ENCODE measurements at places on chromosomes 7 and 10. TPM values are rescaled to one million over a fixed set of nuclear protein-coding genes. Genes with fewer than 3 reads are reported as not detected.

GRCh38 chr7:31825576-31825975 lies 138.6 kb downstream of the PPP1R17 start:
- H3K27ac ChIP-seq, result no peak overlapping the region
- H3K36me3 ChIP-seq, result no peaks in the 10 kb centered on the region
- H3K4me3 ChIP-seq, result no peak overlapping the region
- no peak for DNase-seq

GRCh38 chr10:91220194-91220953 lies at the start of gene PCGF5:
Gene PCGF5, plus strand, starts transcription at chr10:91220663. Its CDS starts 2,209 bp downstream, at chr10:91222872.
- H3K4me1 ChIP-seq, result peaks cover 48% of the 10 kb centered on the region
- peak within 1 kb of the TSS; percentile 85 for H3K27ac ChIP-seq
- H3K27me3 ChIP-seq, result no peaks in the 10 kb centered on the region
- H3K36me3 ChIP-seq, result no peaks in the 10 kb centered on the region
- peak; percentile 93 for DNase-seq
- peak within 1 kb of the TSS; percentile 25 for H3K4me3 ChIP-seq

DNA sequence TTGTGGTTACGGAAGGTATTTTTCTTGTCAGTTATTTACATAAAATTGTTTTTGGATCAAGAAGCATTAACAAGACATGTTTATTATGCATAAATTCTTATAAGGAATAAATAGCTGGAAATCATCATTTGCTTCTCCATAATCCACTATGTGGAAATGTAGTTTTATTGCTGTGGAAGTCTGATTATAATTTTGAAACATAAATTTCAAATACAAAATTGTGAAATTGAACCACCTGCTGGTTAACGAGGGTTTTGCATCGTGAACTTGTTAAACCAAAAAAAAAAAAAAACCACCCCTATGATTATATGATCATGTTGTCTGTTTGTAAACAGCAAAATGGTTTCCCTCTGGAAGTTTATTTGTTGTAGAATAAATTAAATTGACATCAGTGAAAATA lies 25.9 kb downstream of the ABRAXAS2 start:
- H3K36me3 ChIP-seq, result peaks cover 44% of the 10 kb centered on the region
- no peak overlapping the region for H3K27ac ChIP-seq
- peak; percentile 9 for DNase-seq
- no peaks in the 10 kb centered on the region for H3K27me3 ChIP-seq

DNA sequence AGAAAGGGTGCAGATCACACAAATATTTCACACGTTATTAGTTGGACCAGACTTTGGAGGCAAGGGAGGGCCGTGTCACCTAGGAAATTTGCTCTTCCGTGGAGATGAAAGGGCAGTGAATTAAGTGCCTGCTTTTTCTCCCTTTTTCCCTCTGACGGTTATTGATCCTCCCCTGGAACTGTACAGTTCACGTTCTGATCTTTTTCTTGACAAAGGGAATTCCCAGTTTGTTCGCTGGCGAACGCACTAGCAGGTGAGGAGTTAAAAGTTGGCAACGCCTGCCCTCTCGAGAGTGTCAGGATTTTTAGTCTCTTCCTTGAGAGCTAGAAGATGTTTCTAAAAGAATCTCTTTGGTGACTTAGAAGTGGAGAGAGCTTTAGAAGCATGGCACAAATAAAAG lies 111.5 kb downstream of the TCF7L2 start:
- H3K36me3 ChIP-seq, result no peaks in the 10 kb centered on the region
- H3K27me3 ChIP-seq, result no peaks in the 10 kb centered on the region
- no peak for DNase-seq
- H3K4me1 ChIP-seq, result peaks cover 7% of the 10 kb centered on the region
- no peak overlapping the region for H3K4me3 ChIP-seq

The NOLC1 gene
- total RNA-seq, result 71.6 TPM

- H3K36me3 ChIP-seq, result no peaks in the 10 kb centered on the region
- DNase-seq, result no peak
- no peak overlapping the region for H3K4me3 ChIP-seq
- no peaks in the 10 kb centered on the region for H3K27me3 ChIP-seq
- H3K27ac ChIP-seq, result no peak overlapping the region
- no peaks in the 10 kb centered on the region for H3K4me1 ChIP-seq
These were observed 2.9 kb downstream of the LRMDA start for GRCh38 chr10:75434291-75434690.

GRCh38 chr10:116158036-116158435 lies 115.0 kb downstream of the GFRA1 start:
- no peak overlapping the region for H3K27ac ChIP-seq
- no peak overlapping the region for H3K4me3 ChIP-seq
- no peaks in the 10 kb centered on the region for H3K4me1 ChIP-seq

GRCh38 chr7:65221683-65222082 lies 152.0 kb upstream of the ZNF92 start:
- H3K36me3 ChIP-seq, result no peaks in the 10 kb centered on the region
- DNase-seq, result no peak
- no peaks in the 10 kb centered on the region for H3K4me1 ChIP-seq
- no peaks in the 10 kb centered on the region for H3K27me3 ChIP-seq

- H3K4me1 ChIP-seq, result no peaks in the 10 kb centered on the region
- no peak overlapping the region for H3K27ac ChIP-seq
- no peaks in the 10 kb centered on the region for H3K27me3 ChIP-seq
These were observed 571.1 kb downstream of the IPMK start for GRCh38 chr10:57696641-57697040.

DNA sequence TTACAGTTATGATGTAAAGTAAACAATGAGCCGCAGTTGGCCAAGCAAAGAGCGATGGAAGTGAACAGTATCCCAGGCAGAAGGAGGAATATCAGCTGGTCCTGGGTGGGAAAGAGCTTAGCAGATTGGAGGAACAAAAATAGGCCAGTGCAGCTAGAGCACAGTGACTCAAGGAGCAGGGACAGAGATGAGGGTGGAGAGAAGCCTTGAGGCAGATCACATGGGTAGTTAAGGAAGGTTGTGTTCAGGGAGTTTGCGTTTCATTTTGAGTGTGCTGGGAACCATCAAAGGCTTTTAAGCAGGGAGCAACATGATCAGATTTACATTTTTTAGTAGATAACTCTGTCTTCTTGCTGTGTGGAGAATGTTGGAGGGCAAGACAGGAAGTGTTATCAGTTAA lies 113.6 kb downstream of the OAT start:
- no peak overlapping the region for H3K4me3 ChIP-seq
- DNase-seq, result no peak
- no peaks in the 10 kb centered on the region for H3K27me3 ChIP-seq
- no peak overlapping the region for H3K27ac ChIP-seq

- no peaks in the 10 kb centered on the region for H3K27me3 ChIP-seq
- DNase-seq, result no peak
- no peak overlapping the region for H3K4me3 ChIP-seq
- H3K27ac ChIP-seq, result no peak overlapping the region
These were observed 9.6 kb upstream of the NDUFB2 start for GRCh38 chr7:140686921-140687320.

The TRIM74 gene
- 6.0 TPM for total RNA-seq

DNA sequence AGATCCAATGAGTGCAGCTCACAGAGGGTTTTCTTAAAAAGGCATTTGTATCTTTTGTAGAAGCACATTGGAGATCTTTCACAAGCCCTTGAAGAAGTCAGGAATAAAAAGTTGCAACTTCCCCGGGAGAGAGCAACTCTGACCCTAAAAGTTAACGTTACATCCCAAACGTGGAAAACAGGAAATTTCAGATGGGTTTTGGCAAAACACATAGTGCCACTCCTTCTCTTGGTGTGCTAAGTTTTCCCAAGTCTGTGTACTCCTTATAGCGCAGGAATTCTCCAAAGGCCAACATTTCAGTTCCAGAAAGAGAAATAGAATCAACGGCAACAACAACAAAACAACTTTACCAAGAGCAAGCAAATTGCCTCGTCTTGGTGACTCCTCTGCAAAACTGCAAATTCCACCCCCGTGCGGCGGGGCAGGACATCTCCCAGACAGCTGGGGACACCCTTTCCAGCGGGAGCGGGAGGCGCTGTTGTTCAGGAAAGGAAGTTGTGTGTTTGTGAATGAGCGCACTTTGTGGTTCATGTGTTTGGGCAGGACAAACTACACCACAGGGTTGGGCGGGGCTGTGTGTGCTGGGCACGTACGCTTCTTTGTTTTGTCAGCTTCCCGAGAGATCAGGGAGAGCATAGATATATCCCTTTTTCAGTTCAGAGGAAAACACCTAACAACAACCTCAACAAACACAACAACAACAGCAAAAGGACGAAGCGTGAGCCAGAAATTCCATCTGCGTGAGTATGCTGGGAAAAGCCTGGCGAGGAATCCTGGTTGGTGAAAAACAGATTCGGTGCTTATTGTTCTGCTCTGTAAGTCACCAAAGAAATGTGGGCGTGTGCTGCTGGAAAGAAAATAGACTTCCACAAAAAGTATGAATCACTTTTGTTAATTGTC lies 294.7 kb upstream of the PITRM1 start:
- H3K36me3 ChIP-seq, result no peaks in the 10 kb centered on the region
- H3K4me3 ChIP-seq, result no peak overlapping the region
- no peak overlapping the region for H3K27ac ChIP-seq
- no peak for DNase-seq

The CALY gene
- 7.2 TPM for total RNA-seq

The FLNC gene
- not detected for total RNA-seq

The AKR1C4 gene
- total RNA-seq, result not detected

- no peak overlapping the region for H3K27ac ChIP-seq
- no peak for DNase-seq
- no peaks in the 10 kb centered on the region for H3K36me3 ChIP-seq
- no peak overlapping the region for H3K4me3 ChIP-seq
These were observed 215.1 kb upstream of the SORCS1 start for GRCh38 chr10:107379601-107380000.

GRCh38 chr7:127683776-127684681 lies 32.0 kb downstream of the SND1 start:
- no peak for DNase-seq
- H3K36me3 ChIP-seq, result no peaks in the 10 kb centered on the region
- no peak overlapping the region for H3K27ac ChIP-seq
- no peak overlapping the region for H3K4me3 ChIP-seq

GRCh38 chr10:21518149-21518640 lies 7.3 kb downstream of the SKIDA1 start:
- peaks cover 37% of the 10 kb centered on the region for H3K4me1 ChIP-seq
- no peaks in the 10 kb centered on the region for H3K36me3 ChIP-seq
- no peak for DNase-seq
- H3K27me3 ChIP-seq, result peaks cover 59% of the 10 kb centered on the region

DNA sequence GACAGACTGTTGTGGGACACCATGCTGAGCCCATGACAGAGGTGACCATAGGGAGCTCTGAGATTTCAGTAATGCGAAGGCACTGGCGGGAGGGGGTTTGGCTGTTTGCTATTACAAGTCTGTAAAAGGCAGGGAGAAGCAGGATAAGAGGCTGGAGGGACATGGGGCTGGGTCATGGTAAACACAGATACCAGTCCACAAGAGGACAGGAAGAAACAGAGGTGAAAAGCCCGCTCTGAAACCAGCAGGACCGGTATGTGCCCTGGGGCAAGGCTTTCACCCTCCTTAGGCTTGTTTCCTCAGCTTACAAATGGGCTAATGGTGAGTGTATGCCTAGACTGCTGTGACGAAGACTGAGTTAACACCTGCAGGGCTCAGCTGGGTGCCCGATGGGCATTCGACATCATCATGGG lies 34.1 kb downstream of the ANXA11 start:
- peaks cover 11% of the 10 kb centered on the region for H3K4me1 ChIP-seq
- no peaks in the 10 kb centered on the region for H3K27me3 ChIP-seq
- no peak overlapping the region for H3K4me3 ChIP-seq
- H3K36me3 ChIP-seq, result peaks cover 55% of the 10 kb centered on the region
- DNase-seq, result no peak
- no peak overlapping the region for H3K27ac ChIP-seq

GRCh38 chr7:2993868-2994267 lies 49.8 kb downstream of the CARD11 start:
- H3K27me3 ChIP-seq, result no peaks in the 10 kb centered on the region
- no peak overlapping the region for H3K27ac ChIP-seq
- no peak for DNase-seq
- H3K36me3 ChIP-seq, result peaks cover 16% of the 10 kb centered on the region

The FEZF1 gene
- not detected for total RNA-seq

DNA sequence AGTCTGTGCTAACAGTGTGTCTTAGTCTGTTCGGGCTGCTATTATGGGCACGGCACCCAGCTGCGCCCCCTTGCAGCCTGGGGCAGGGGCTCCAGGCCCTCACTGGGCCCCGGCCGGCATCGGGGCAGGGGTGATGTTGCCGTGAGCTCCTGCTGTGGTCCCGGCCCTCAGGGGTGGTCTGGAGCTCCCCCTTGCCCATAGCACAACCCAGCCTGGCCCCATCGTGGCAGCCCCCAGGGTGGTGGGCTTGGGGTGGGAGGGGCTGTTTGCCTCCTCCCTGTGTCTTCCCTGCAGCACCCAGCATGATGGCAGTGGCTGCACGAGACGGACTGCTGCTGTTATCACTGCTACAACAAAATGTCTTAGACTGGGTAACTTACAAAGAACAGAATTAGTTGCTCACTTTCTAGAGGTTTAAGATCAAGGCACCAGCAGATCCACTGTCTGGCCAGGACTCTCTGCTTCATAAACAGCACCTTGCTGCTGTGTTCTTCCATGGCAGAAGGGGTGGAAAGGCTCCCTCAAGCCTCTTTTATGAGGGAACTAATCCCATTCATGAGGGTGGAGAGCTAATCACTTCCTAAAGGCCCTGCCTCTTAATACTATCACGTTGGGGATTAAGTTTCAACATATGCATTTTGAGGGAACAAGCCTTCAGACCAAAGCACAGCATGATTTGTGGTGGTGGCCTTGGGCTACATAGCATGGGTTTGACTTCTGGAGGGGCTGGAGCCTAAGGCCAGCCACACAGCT lies 149.5 kb downstream of the SEC23IP start:
- H3K4me3 ChIP-seq, result no peak overlapping the region
- DNase-seq, result no peak
- H3K36me3 ChIP-seq, result no peaks in the 10 kb centered on the region
- no peak overlapping the region for H3K27ac ChIP-seq

The OLAH gene
- not detected for total RNA-seq

The CCL24 gene
- total RNA-seq, result not detected

GRCh38 chr7:148212731-148213130 lies 377.8 kb upstream of the C7orf33 start:
- DNase-seq, result no peak
- no peaks in the 10 kb centered on the region for H3K4me1 ChIP-seq
- H3K27me3 ChIP-seq, result no peaks in the 10 kb centered on the region
- H3K27ac ChIP-seq, result no peak overlapping the region
- H3K4me3 ChIP-seq, result no peak overlapping the region

GRCh38 chr10:94423627-94424026 lies 21.3 kb downstream of the TBC1D12 start:
- H3K4me1 ChIP-seq, result no peaks in the 10 kb centered on the region
- H3K27ac ChIP-seq, result no peak overlapping the region
- H3K27me3 ChIP-seq, result no peaks in the 10 kb centered on the region
- H3K4me3 ChIP-seq, result no peak overlapping the region

The TAS2R41 gene
- 0.61 TPM for total RNA-seq

The A1CF gene
- total RNA-seq, result not detected

DNA sequence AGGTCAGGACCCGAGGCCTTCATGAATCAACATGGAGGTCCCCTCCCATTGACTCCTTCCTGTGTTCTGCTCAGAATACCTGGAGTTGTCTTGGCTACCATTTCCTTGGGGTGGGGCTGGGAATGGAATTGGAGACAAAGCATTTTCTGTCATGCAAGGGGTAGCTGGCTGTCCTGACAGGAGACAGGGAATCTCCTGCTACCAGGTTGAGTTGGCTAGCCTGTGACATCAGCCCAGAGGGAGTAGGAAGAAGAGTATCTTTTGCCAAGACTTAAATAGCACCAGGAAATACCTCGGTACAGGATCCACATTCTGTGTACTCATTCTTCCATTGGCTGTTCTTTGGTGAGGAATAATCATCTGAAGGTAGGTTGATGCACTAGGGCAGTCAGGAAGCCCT lies 4.9 kb downstream of the ZDHHC16 start:
- H3K4me1 ChIP-seq, result peaks cover 24% of the 10 kb centered on the region
- DNase-seq, result no peak
- no peak overlapping the region for H3K4me3 ChIP-seq
- H3K36me3 ChIP-seq, result peaks cover 15% of the 10 kb centered on the region
- no peaks in the 10 kb centered on the region for H3K27me3 ChIP-seq
- H3K27ac ChIP-seq, result no peak overlapping the region

Data from CD4-positive, alpha-beta memory T cell (primary cell).